ENCODE measurements at places on chromosomes 2 and 18.

DNA sequence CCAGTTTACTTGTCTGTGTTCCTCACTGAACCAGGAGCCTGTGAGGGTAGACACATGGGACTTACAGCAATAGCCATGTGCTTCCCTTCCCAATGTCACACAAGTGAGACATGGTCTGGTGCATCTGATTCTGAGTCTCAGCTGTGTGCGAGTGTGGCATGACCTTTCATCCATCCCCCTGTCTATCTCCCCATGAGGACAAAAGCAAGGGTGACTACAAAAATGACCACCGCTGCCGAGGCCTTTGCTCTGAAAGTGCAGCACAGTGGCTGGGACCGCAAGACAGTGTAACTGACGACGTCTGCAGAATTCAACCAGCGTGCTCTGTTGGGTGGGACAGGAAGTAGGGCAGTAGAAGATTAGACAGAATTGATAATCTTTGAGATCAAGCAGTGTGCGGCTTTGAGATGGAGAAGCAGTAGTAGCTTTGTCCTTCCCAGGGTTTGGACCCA lies 50.5 kb downstream of the RAB31 start:
- DNase-seq = no peak

DNA sequence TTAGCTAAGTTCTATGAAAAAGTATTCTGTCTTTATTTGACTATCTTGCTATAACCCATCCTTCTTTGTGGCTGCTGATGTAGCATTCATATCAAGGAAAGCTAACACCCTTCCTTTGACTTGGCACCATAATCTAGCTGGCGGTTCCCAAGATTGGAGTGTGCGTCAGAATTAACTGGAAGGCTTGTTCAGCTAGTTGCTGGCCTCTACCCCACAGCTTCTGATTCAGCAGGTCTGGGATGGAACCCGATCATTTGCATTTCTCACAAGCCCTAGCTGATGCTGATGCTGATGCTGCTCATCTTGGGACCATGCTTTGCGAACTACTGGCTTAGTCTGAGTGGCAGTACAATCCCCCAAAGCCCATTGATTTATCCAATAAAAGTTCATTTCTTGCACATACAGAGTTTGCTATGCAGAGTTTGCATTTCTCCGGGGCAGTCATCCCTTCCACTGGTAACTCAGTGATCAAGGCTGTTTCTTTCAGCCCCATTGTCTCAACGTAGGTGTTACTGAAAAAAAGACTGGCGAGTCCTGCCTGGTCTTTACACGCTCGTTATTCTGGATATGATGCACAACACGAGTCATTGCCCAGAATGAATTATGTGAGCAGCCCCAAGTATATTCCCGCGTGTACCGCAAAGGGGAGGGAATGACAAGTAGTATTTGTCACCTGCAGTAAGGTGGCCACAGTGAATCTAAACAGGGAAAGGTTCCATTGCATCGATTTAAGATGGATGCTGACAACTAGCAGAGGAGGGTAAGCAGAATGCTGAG lies 96.5 kb downstream of the ZNF532 start:
- DNase-seq = no peak

DNA sequence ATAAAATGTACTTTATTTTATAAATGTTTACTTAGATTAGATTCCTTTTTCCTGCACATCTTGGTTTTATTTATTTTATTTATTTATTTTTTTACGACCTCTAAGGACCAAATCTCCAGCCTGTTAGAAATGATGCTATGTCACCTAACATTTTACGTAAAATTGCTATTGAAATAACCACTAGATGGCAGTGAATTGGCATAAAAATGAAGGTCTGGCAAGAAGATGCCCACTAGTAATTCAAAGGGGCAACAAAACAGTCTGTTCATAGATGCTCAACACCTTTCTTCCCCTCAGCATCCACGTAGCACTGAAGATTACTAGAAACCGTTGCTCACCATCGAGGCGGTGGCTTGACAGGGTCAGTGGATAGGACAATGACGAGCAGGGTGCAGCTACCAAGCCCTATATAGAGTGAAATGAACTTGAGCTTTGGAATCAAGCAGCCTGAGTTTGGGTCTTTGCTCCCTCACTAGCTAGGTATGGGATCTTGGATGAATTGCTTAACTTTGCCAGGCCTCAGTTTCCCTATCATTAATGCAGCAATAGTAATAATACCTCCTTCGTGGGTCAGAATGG lies 128.7 kb upstream of the L3MBTL4 start:
- no peak for DNase-seq

- no peak for DNase-seq
Measured at GRCh38 chr2:234074751-234075517, 24.4 kb downstream of the SPP2 start.

- DNase-seq = no peak
Measured at GRCh38 chr2:109468893-109469292, 144.9 kb downstream of the SEPTIN10 start.

DNA sequence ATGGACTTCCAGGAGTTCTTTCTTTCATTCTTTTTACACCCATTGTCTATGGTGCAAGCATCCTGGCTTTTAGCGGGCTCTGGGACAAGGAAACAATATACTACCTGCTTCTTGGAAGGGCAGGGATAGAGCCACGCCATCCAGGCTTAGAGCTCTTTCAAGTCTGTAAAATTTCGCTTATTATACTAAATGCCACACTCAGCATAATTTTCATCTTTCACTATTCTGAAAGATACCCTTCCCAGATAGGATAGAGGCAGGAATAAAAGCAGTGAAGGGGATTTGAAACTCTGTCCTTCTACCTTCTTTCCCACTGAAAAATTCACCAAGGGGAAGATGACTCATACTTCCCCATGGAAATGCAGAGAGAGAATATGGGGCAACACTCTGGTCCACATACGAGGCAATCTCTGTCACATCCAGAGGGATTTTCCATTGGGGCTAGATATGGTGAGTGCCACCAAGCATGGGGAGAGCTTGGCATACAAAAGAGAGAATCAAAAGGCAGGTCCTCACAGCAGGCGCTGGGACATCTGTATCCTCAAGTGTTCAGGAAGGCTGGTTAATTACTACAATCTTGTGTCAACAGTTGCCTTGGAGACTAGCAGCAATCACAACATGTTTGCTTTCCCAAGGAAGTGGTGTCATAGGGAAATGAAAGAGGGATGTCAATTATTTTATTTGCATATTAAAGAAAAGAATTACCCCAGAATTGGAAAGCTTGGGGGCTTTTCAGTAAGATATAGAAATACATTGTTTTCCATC lies 127.6 kb downstream of the TDRD15 start:
- DNase-seq = no peak

DNA sequence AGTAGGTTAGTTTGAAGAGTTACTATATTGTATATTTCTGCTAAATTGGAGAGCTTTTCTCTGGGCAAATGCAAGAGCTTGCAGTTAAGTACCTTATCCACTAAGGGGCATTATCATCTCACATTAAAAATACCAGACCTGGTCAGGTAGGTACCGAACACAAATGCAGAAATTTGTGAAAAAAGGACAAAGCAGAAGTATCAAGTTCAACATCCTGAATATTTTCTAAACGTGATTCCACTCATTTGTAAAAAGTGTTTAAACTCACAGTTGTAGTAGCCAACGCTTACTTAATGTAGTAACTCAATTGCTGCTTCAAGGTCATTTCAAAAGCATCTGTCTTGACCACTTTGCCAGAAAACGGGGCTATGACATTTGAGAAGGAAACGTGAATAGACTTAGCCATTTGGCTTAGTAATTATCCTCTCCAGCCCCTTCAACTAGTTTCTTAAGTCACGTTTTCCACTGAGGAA lies 52.1 kb downstream of the CYRIA start:
- DNase-seq = no peak

GRCh38 chr18:40249390-40250080 lies 1705.5 kb upstream of the PIK3C3 start:
- DNase-seq = no peak

- DNase-seq = no peak
Measured at GRCh38 chr2:231336236-231336635, 59.3 kb upstream of the B3GNT7 start.
